ENCODE measurements at places on chromosomes 13 and 19.
A peak's percentile ranks its signal among the peaks of the same experiment; 100 is the strongest.

DNA sequence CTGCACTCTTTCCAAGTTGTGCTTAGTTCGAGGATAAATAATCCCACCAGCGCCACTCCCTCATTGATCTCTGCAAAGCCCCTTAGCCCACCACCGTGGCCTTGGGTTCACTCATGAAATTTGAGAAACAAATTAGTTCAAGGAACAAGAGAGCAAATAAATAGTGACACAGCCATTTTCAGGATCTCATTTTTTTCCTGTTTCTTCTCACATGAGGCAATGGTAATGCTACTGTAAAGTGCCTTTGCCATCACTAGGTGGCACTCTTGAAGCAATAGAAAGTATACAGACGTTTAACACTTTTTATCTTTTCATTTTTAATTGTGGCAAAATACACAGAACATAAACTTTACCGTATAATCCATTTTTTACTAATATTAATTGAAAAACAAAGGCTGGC is 76.8 kb upstream of the ZNF835 start:
- peak; percentile 22 for DNase-seq

GRCh38 chr19:4375164-4376027 is 25.0 kb downstream of the SH3GL1 start:
- peak; percentile 47 for DNase-seq

- no peak for DNase-seq
Measured at GRCh38 chr19:45296355-45296754, 26.3 kb downstream of the CKM start.

GRCh38 chr19:41934849-41935374 is 6.7 kb upstream of the ERFL start:
- peak; percentile 59 for DNase-seq

GRCh38 chr13:85841427-85841826 is 42.2 kb upstream of the SLITRK6 start:
- DNase-seq, result no peak

DNA sequence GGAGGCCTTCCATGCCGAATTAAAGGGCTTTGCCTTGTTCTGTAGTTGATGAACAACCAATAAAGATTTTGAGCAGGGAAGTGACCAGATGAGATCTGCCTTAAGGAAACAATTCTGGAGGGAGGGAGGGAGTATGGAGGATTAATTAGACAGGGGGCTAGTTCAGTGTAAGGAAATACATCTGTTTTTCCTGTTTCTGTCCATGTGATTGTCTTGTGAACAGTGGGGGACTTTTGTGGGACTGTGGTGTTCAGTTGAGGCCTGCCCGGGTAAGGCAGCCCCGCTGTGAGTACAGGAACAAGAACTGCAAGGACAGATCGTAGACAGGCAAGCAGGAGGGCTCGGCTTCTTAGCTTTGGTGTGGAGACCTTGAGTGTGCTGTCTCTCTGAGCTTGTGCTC is 59.0 kb downstream of the DGKH start:
- DNase-seq, result no peak

- no peak for DNase-seq
Measured at GRCh38 chr13:73364736-73365135, 305.9 kb downstream of the KLF5 start.

DNA sequence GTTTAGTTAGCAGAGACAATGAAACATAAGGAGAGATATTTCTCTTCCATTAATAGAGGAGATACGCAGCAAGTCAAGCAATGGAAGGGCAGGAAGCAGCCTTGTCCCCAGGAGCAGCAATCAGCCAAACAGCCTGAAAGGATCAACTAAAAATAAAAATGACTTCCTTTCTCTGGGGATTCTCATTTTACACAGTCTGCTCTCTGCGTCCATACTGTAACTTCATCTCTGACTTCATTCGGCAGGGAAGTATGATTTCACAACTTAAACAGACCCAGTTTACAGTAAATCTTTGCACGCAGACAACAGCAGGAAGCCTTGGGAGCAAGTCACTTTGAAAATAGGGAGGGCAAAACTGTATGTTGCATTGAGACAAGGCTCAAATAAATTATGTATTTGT is 826.7 kb downstream of the DIAPH3 start:
- DNase-seq, result no peak
